Aorta (tissue), 5 donors: ENCODE measurements at places on chromosomes 4 and X. TPM values are rescaled to one million over a fixed set of nuclear protein-coding genes. Genes with fewer than 3 reads are reported as not detected.

DNA sequence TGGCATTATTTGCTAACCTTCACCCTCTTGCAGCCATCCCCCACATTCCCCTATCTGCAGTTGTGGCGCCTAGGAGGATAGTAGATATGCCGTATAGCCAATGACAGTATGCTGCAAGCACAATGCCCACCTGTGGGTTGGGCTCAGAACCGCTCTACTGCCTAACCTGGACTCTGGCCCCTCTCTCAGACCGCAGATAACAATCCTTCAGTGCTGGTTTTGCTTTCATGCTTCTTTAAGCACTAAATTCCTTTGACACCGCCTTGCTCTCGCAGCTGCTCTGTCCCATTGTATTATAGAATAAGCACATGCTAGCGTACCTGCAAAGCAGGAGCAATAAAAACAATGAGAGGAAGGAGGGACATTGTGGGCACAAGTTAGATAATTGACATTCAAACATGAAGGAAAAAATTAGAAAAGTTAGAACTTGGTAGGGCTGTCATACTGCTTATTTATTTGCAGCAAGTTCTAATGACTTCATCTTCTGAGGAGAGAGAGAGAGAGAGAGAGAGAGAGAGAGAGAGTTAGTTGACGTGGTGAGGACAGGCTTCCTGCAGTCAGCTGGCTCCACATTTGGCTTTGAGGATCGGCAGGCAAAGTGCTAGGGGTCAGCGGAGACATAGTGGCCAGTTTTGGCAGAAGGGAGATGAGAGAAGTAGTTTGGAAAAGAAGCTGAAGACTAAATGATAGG is 55.8 kb downstream of the WWC2 start:
- no peak for DNase-seq

- no peak for DNase-seq
These were observed 34.8 kb upstream of the MAP9 start for GRCh38 chr4:155411546-155411945.

DNA sequence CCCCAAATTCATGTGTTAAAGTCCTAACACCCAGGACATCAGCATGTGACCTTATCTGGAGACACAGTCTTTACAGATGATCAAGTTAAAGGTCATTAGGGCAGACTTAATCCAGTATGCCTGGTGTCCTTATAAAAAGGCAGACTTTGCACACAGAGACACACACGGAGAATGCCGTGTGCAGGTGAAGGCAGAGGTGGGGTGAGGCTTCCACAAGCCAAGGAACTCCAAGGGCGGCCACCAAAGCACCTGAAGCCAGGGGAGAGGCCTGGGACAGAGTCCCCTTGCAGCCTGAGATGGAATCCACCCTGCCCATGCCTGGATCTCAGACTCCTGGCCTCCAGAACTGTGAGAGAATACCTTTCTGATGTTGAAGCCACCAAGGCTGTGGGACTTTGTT is 26.1 kb upstream of the SORCS2 start:
- peak; percentile 17 for DNase-seq

DNA sequence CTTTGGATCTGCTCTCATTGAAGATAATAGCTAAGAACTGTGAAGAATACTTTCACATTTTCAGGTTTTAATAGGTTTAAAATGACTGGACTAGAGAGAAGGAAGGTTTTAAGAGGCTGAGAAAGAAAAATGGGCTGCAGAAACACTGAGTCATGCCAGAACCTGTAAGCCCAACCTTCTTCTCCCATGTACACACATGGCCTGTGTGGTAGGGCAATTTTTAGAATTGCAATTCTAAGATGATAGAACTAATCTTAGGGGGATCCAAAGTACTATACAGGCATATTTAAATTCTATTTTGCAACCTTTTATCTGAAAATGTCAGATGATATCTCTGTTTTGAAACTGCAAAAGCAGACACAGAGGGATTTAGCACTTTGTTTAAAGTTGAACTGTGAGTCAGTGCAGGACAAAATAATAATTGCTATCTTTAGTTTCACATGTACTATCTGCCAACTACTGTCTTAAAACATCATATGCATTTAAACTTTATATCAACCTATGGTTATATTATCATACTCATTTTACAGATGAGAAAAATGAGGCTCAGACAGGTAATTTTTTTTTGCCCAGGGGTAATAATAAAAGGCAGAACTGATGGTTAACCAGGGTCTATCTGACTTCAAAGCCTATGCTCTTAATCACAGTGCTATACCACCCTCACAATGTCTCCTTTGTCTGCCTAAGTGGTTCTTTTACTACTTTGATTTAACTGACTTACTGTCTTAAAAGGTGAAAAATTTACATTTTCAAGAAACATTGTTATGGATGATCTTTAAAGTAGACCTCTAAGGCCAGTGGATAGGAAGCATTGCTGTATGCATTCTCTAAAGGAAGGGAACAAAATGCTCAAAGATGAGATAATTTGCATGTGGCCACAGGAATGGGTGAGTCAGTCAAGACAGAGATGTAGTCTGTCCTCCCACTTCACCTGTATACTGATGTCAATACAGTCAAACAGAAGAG is 4.3 kb downstream of the TMPRSS11E start:
- no peak for DNase-seq

- DNase-seq = no peak
These were observed 205.5 kb upstream of the NUDT6 start for GRCh38 chr4:123127875-123128274.

DNA sequence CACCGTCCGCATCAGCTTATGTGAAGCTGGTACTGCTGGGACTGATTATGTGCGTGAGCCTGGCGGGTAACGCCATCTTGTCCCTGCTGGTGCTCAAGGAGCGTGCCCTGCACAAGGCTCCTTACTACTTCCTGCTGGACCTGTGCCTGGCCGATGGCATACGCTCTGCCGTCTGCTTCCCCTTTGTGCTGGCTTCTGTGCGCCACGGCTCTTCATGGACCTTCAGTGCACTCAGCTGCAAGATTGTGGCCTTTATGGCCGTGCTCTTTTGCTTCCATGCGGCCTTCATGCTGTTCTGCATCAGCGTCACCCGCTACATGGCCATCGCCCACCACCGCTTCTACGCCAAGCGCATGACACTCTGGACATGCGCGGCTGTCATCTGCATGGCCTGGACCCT is 5.5 kb upstream of the TSPYL2 start:
- DNase-seq = no peak

The RNF175 gene
- 1.0 TPM for total RNA-seq

- no peak for DNase-seq
These were observed 36.9 kb downstream of the MORC4 start for GRCh38 chrX:106963111-106963510.

- no peak for DNase-seq
These were observed 25.2 kb downstream of the TAF7L start for GRCh38 chrX:101265869-101266428.

The FGB gene
- not detected for total RNA-seq

The RBMX gene
- total RNA-seq = 131 TPM

DNA sequence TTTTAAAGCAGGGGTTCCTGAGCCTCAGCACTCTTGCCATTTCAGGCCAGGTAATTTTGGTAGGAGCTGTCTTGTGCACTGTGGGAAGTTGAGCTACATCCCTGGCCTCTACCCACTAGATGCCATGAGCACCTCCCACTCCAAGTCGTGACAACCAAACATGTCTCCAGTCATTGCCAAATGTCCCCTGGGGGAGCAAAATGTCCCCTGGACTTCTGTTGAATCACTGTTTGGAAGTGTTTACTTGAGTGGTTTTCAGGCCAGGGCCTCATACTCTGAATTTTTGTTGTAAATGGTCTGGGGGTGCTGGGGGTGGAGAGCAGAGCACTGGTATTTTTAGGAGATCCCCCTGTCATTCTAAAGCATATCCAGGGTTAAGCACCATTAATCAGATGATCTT is 3.2 kb downstream of the PDK3 start:
- DNase-seq = no peak

- DNase-seq = no peak
These were observed 110.7 kb downstream of the WDFY3 start for GRCh38 chr4:84855774-84856173.

DNA sequence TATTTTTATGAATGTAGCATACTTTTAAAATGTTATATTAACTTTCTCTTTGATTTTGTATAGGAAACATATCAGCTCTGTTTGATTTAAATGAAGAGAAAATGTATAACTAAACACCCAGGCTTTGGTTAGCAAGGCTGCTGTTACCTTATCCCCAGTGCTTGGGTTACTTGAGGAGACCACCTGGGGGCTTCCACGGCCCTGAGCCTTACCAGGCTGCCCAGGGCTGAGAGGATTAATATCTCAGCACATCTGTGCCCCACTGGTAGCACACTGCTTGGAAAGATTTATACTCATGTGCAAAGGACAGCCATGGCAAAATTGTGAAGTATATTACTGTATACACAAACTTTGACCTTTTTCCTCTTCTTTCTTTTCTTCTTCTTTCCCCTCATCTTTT is 752.9 kb downstream of the RAPGEF2 start:
- DNase-seq = no peak

DNA sequence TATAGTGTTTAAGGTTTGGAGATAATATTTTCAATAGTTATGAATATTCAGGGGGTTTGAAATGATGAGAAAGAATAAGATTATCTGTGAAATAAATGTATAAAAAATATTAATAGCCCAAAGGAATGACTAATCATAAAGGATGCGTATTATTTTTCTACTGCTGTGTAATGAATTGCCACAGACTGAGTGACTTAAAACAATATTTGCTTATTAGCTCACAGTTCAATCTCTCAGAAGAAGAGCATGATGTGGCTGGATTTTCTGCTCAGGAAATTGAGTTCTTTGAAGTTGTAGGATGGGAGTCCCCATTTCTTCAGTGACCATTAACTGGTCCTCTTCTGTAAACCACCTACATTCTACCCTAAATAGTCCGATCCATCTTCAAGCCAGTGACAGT is 1680.8 kb upstream of the AGA start:
- no peak for DNase-seq

GRCh38 chr4:126582737-126583136 is 1050.0 kb upstream of the INTU start:
- DNase-seq = no peak

- DNase-seq = no peak
These were observed 185.3 kb upstream of the TAPT1 start for GRCh38 chr4:16411501-16412085.

DNA sequence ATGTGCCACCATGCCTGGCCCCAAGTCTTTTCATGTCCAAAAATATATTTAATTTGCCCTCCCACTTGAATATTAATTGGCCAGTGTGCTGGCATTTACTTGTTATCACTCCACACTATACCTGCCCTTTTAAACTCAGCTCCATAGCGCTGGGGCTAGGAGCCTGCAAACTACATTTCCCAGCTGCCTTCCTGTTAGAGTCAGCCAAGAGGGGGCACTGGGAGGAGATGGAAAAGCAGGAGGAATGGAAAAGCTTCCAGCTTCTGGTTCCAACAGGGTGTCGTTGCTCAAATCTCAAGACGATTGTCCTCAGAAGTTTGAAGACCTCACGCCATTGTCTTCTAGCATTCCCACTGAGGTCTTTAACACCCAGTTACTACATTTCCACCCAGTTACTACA is 315.5 kb downstream of the BCOR start:
- DNase-seq = peak; percentile 5

The MUC7 gene
- not detected for total RNA-seq

DNA sequence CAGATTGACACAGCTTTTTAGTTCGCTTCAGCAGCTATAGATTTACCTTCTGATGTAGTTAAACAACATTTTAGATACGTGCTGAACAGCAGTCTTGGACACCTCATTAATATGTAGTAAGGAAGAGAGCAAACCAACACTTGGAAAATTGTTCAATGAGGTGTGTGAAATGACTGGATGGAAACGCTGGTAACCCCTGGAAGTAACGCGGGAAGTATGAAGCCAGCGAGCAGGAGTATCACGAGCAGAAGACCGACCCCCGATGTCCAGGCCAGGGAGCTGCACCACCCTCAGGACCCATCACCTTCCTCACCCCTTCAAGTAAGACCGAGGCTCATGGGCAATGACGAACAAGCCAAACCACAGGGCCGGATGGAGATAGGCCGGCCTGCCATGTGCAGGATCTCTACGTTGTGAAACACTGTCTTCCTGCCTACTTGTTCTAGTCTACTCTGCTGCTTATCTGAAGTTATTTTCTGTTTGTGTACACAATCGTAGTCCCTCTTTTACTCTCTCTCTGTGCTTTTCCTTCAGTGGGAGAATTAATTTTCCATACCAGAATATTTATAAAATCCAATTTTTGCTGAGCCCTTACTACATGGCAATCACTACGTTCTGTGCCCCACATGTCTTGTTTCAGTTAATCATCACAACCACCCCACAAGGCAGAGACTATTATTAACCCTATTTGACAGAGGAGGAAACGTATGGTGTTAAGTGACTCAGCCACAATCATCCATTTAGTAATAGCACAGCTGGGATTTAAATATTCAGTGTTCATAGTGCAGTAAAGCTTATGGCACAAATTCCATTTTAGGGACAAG is 221.7 kb downstream of the APBB2 start:
- DNase-seq = no peak

- no peak for DNase-seq
These were observed 492.9 kb upstream of the INTU start for GRCh38 chr4:127139788-127140286.

DNA sequence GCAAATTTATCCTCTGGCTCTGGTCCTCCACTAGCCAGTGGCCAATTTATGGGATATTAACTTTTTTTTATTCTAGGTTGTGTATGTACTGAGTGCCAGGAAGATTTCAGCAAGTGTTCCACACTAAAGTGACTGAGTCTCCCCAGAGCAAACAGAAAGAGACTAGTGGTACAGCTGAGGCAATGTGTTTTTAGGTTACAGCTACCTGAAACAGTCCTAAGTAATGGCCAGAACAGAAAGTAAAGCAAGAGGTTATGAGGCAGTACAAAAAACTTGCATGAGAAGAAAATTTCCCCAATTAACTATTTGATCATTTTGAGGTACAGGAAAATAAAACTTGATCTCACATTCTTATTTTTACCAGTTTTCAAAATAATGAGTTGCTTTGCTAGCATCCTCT is 31.2 kb downstream of the PRDM8 start:
- DNase-seq = no peak

The ANXA10 gene
- not detected for total RNA-seq
